ENCODE measurements at places on chromosomes 16 and 17.
A peak's percentile ranks its signal among the peaks of the same experiment; 100 is the strongest.

DNA sequence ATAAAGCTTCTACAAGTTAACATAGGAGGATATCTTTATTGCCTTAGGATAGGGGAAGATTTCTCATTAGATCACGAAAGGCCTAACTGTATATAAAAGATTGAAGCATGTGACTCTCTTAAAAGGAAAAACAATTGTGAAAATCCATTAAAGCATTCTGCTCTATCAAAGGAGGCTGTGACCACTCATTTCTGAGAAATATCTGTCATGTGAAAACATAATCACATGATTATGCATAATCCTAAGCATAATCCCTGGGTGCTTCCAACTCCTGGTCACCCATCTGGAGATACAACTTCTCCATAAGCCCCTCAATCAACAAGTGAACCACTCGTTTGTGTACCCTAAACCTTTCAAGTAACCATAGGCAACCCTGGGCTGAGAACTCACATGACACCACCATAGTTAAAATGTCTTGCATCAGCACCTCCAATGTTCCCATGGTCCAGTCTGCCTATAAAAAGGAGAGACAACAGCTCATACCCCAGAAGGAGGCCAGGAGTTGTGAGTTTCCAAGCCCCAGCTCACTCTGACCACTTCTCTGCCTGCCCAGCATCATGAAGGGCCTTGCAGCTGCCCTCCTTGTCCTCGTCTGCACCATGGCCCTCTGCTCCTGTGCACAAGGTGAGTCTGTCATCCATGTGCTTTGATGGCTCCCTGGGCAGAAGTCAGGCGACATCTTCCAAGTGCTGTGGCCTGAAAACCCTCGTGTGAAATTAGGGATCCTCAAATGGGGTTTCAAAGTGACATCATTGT lies at the start of gene CCL18:
TSS of gene CCL18 (plus strand) at position 487 of the 756 bp plus-strand sequence. CDS start at position 558, 71 bp downstream.
- DNase-seq, result no peak

DNA sequence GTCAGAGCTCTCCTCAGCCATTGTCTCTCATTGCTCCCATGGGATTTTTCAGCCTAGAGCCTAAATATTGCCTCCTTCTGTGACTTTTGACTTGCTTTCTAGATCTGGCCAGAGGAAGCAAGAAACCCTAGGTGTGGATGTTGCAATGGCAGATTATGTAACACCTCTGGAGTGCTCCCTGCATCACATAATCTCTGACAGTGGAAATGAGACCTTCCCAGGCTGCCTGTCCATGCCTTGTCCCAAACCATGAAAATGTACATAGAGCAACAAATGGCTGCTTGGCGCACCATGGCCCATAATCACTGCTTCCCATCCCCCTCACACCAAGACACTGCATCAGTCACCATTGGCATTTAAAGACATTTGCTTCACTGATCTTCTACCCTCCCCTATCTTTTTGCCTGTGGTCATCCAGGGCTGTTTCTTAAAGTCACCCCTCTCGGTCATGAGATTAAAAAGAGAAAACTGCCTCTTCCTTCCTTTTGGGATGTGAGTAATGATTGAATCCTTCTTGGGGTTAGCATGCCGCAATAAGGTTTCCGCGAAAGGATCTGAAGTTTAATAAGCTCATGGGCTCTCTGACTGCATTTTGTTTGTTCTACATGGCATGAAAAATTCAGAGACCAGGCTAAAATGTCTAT lies 34.2 kb upstream of the CCL2 start:
- DNase-seq, result no peak

DNA sequence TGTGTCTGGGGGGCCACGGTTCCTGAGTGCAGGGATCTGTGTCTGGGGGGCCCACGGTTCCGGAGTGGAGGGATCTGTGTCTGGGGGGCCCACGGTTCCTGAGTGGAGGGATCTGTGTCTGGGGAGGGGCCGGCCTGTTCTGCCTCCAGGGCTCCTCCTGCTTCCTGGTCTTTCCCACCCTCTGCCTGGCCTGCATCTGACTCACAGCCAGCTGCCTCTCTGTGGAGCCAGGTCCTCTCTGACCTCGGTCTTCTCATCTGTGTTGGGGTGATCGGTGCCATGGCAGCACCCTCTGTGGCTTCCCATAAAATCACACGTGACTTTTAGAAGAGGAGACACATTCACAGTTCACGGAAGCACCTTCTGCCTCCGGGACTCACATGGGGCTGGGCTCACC lies 50.3 kb downstream of the ZFPM1 start:
- DNase-seq, result no peak

- DNase-seq, result no peak
These were observed 29.0 kb downstream of the KATNB1 start for GRCh38 chr16:57764341-57765159.

- DNase-seq, result no peak
These were observed 701 bp downstream of the JMJD6 start for GRCh38 chr17:76725580-76726230.

- no peak for DNase-seq
These were observed 85.2 kb upstream of the HSBP1 start for GRCh38 chr16:83722456-83723183.

DNA sequence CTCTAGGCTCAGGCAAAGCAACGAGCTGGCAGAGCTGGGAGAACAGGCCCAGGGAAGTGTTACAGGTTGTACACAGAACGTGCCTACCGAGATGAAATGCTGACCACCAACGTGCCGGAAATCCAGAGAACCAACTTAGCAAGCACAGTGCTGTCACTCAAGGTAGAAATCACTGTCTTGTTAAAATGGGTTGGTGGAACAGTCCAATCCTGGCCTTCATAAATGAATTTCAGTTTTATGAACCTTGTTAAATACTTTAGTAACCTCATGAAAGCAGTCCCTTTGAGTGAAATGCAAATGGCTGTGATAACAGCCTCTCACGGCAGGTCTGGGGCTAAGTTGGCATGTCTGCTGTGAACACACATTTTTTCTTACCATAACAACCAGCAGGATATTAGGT lies 29.0 kb downstream of the ETV4 start:
- no peak for DNase-seq

DNA sequence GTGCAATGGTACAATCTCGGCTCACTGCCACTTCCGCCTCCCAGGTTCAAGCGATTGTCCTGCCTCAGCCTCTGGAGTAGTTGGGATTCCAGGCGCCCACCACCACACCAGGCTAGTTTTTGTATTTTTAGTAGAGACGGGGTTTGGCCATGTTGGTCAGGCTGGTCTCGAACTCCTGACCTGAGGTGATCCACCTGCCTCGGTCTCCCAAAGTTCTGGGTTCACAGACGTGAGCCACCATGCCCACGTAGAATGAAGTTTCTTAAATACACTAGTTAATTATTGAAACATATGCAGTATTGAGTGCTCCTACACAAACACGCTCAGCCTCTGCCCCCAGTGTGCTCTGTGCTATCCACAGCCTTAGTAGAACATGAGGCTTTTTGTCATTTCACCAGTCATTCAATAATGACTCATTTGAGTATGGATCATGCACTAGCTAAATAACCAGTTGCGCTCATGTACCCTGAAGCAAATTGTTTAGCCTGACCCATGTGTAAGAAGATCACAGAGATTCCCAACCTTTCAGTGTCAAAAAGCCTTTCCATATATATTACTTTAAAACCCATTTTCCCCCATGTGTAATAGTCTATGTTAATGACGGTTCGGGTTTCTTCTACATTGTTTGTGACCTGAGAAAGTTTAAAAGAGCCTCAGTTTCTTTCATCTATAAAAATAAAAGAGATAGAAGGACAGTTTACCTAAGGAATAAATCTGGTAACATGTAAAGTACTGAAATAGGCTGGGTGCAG lies 49.7 kb downstream of the TUBD1 start:
- no peak for DNase-seq

- no peak for DNase-seq
These were observed 43.0 kb upstream of the ZNF750 start for GRCh38 chr17:82882715-82883418.

DNA sequence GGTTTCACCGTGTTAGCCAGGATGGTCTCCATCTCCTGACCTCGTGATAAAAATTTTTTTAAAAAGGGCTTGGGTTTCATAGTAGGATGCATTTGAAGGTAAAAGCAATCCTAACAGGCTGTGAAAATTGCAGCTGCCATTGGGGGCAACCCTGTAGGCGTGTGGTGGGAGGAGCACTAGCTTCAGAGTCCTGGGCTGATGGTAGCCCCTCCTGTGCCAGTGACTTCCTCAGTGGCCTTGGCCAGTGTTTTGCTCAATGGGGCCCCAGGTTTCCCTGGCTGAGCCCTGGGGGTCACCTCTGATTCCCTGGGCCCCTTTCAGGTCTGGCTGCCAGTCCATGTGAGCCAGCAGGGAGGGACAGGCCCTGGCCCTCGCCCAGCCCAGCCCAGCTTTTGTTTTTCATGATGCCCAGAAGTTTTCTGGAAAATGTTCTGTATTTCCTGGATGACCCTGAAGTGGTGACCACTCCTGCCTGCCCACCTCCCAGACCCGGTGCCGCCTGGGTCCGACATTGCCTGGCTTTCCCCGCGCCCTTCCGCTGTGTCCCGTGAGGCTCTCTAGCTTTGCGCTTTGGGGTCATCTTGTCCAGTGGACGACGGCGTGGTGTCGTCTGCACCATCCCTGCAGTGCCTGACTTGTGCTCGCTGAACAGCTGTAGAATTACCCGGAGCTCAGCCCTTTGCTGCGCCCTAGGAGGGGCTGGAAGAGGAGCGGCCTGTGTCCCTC lies 9.4 kb downstream of the MGRN1 start:
- no peak for DNase-seq

- DNase-seq, result no peak
These were observed 17.4 kb upstream of the TCF25 start for GRCh38 chr16:89855986-89856385.

GRCh38 chr17:80991645-80992076 lies at the start of gene CHMP6:
Gene CHMP6, plus strand, starts transcription at chr17:80991841. Its CDS starts 78 bp downstream, at chr17:80991919.
- no peak for DNase-seq

GRCh38 chr16:53984936-53985335 lies 281.0 kb downstream of the FTO start:
- no peak for DNase-seq

- peak; percentile 71 for DNase-seq
These were observed 65.2 kb upstream of the TOB1 start for GRCh38 chr17:50931144-50931908.

DNA sequence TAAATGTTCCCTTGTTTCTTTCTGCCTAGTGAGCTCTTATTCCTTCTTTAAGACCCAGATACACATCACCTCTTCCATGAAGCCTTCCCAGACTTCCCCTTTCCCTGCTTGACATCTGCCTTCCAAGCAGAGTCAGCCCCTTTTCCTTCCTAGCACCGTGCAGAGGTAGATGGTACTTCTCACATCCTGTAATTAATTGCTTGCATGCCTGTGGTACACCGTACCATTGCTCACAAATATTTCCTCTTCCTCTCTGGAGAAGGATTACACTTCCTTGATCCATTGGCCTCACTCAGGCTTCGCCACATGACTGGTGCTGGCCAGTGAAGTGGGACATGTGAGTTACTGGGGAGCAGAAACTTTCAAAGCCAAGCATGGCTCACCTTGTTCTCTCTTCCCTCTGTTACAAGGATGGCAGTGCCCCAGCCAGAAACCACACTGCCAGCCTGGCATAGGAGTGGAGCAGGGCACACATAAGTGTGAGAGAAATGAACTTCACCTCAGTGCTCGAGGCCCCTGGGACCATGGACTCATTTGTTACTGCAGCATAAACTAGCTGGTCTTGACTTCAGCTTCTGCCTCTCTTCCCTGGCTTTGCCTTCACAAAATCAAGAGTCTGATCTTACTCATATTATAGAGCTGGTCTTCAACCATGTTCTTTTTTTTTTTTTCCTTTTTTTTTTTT lies 44.0 kb downstream of the SOST start:
- no peak for DNase-seq

DNA sequence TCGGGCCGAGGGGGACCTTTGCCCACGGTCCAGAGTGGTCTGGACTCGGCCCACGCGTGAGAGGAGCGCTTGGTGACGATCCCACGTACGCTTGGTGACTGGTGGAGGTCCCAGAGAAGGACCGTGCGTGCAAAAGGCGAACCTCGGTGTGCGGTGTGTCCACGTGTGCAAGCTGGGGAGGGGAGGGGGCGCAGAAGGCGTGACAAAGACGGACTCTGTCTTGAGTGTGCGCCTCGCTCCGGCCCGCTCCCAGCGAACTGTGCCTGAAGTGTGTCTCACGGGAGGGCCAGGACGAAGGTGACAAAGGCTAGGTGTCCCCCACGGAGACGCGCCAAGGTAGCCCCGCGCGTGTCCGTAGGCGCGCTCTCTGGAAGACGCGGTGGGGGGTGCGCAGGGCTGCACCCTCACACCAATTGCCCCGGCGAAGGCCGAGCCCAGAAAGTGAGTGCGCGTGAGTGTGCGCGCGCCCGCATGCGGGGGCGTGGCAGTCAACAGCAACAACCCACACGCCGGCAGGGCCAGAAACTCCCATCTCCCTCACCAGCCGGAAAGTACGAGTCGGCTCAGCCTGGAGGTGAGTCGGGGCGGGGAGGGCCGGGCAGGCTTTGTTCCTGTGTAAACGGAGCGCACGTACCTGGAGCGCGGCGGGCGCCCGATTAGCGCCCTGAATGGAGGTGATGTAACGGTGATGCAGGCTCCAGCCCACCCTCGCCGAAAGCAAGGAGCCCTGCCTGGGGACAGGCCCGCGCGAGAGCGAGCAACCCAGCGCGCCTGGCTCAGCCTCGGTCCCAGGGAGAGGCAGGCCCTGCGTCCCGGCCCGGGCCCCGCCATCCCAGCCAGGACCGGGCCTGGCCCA lies at the start of gene GPRC5C:
TSS of gene GPRC5C (plus strand) at position 521 of the 856 bp plus-strand sequence. CDS start 7,689 bp downstream, outside the sequence.
- no peak for DNase-seq

GRCh38 chr17:28008513-28008912 lies 34.0 kb upstream of the NLK start:
- no peak for DNase-seq

DNA sequence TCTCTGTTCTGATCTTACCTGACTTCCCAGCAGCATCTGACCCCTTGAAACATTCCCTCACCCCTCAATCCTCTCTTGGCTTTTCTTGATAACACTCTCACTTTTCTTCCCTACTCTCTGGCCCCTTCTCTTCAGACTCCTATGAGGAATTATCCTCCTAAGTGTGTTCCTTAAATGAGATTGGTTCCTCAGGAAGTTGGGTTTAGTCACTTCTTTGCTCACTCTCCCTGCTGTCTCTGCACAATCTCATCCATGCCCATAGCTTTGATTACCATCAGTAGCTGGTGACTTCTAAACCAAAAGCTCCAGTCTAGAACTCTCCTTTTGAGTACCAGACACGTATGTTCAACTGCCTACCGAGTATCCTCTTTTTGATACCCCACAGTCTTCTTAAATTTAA lies 13.0 kb downstream of the MED24 start:
- no peak for DNase-seq
